WERI-Rb-1 (cell line): ENCODE measurements at places on chromosomes 11 and 22.

DNA sequence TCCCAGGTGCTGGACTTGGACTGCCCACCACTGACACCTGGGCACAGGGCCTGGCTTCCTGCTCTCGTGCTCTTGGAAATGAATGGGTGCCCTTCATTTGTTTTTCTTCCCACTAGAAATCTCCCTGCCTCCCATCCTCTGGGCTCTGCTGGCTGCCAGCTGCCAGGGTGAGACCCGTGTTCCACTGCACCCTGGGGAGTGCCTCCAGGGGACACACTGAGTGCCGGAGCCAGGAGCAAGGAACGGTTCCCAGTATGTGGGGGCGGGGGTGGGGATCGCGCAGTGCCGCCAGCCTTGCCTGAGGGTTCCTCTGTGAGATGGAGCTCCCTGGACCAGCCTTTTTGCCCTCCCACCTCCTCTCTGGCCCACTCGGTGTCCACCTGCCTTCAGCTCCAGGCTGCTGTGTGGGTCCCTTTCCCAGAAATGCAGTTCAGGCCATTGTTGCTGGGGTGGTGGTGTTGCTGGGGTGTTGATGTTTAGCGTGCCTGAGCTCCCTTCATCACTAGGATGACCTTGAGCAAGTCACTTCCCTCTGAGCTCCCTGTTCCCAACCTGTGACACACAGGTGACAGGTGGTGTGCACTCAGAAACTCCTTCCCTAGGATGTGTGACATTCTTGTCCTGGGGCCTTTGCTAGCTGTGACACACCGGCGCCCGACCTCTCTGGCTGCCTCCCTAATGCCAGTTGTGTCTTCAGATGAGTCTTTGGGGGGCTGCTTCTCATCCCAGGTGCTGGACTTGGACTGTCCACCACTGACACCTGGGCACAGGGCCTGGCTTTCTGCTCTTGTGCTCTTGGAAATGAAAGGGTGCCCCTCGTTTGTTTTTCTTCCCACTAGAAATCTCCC, 72.1 kb downstream of the MED15 start:
- no peak for DNase-seq

GRCh38 chr11:72657411-72658100, 16.7 kb downstream of the PDE2A start:
- no peak for DNase-seq

GRCh38 chr11:35723913-35724312, 61.3 kb downstream of the TRIM44 start:
- DNase-seq = no peak

DNA sequence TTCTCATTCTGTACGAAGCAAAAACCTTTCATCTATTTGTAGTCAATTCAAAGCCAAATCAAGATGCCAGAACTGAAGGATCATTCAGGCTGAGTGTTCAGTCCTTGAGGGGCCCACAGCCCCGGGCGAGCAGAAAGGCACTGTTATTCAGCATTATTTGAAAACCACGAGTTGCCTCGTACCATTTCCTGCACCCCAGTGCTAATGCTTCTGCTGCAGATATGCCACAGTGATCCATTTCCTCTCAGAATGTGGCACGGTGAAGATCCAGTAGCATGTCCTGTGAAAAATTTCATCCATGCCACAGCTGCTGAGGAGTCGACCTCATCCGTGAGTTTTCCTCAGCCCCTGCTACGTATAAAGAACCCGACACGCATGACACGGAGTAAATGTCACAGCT, 85.4 kb downstream of the OSBP2 start:
- no peak for DNase-seq

GRCh38 chr11:69321877-69322361, 28.0 kb downstream of the MYEOV start:
- DNase-seq = no peak

GRCh38 chr11:15801126-15801525, 555.2 kb downstream of the SOX6 start:
- DNase-seq = no peak

DNA sequence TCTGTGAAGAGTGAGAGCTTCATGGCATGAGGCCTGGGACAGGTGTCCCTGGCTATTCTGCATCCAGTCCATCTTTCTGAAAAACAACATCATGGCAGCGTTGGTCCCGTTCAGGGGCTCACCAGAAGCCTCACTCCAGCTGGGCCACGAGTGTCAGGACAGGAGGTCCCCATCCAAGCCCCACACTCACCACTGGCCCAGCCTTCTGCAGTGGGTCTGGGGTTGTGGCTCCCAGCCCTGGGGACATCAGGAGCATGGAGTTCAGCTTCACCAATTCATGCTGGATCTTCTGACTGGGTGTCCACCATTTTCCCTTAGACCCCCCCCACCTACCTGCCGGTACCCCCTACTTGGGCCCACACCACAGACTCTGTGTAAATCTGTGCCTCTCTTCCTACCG, 400.3 kb downstream of the BRD1 start:
- DNase-seq = no peak

DNA sequence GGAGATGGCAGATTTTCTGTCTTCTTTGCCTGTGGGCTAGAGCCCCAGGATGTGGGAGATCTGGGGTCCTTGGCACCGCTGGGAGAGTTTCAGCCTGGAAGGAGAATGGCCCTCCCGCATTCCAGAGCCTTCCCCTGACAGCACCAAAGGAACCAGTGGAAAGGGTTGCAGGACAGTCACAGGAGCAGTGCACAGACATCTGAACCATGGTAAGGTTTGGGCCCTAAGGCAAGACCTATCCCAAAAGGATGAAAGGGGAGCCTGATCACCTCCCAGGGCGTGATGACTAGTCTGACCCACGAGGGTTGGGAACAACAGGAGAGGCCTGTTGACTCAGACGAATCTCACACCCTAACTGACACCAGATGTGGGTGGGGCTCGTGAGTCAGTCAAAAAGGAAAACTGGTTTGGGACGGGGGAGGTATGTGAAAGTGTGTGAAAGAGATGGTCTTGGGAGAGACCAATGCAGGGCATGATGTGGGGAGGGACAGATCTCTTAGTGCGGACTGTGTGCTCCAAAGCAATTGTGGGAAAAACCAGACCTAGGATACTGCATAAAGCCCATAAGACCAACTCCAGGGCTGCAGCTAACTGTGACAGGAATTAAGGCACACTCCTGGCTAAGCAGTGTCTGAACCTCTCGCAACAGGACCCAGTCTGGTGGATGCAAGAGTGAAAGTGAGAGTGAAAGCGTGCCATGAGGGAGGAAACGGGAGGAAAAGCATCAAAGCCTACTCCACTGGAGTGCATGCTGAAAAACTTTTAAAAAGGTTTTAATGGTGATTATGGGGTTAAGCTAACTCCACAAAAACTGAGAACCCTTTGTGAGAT, 39.1 kb upstream of the GLYAT start:
- no peak for DNase-seq

DNA sequence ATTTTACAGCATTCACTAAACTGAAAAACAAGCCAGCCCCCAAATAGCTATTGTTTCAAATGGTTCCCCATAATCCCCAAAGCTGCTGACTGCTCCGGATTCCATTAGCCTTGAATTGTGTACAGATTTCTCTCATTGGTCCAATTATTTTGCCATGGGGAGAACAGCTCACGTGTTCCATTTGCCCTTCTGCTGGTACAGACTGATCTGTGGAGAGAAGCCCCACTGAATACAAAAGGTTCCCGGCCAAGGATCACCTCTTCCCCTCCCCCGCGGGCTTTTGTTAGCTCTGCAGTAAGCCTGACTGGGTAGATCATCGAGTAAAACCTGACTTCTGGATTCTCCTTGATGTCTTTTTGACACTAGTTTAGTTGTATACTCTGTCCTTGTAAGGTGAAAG, 9.1 kb upstream of the MAPK8IP1 start:
- no peak for DNase-seq
